ENCODE measurements at places on chromosomes 1 and 21. TPM values are rescaled to one million over a fixed set of nuclear protein-coding genes. Genes with fewer than 3 reads are reported as not detected.

- DNase-seq: no peak
Measured at GRCh38 chr1:28905921-28906666, 8.3 kb upstream of the EPB41 start.

KMO gene
- 10.2 TPM for total RNA-seq

CELA2B gene
- total RNA-seq: not detected

DNA sequence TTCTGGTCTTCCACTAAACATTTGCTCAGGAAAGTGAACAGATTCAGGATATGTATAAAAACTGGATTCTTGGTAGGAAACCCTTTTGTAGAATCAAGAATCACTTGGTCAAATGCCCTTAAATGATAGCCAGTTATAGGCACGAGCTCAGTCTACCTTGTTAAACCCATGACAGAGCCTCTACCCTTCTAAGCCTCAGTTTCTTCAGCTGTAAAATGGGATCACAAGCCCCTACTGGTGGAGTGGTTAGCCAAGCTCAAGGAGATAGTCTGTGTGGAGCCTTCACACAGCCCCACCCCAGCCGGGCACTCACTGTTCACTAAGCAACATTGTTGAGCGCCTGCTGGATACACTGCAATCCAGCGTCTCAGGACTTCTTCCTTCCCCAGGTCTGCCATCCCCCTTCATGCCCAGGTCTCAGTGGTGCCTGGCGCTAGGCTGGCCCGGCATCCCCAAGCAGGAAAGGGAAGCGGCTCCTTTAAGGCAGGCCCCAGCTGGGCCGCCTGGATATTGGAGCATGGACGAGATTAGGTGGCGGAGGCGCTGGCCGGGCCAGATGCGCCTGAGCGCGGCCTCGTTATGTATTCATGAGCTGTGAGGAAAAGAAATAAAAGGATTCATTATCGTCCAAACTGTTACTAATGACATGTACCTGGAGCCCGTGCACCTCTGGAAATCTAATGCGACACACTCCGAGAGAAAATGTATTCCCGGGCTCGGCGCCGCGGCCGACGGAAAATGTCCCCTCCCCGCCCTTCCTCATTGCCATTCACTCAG, 75.6 kb downstream of the TAS1R2 start:
- DNase-seq: no peak

C1orf53 gene
- 5.5 TPM for total RNA-seq

AMY1C gene
- total RNA-seq: not detected

CXADR gene
- total RNA-seq: 46.4 TPM

GRCh38 chr1:194338241-194338948, 1152.0 kb upstream of the B3GALT2 start:
- no peak for DNase-seq

DNA sequence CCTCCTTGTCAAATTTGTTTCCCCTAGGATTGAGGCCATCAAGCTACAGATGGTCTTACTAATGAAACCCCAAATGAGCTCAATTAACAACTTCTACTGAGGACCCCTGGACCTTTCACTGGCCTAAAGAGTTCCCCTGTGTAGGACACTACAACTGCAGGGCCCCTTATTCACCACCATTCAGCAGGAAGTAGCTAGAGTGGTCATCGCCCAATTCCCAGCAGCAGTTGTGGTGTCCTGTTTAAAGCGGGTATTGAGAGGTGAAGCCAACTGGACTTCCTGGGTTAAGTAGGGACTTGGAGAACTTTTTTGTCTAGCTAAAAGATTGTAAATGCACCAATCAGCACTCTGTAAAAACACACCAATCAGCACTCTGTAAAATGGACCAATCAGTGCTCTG, 1466.9 kb downstream of the KCNT2 start:
- no peak for DNase-seq

AADACL4 gene
- not detected for total RNA-seq

DNA sequence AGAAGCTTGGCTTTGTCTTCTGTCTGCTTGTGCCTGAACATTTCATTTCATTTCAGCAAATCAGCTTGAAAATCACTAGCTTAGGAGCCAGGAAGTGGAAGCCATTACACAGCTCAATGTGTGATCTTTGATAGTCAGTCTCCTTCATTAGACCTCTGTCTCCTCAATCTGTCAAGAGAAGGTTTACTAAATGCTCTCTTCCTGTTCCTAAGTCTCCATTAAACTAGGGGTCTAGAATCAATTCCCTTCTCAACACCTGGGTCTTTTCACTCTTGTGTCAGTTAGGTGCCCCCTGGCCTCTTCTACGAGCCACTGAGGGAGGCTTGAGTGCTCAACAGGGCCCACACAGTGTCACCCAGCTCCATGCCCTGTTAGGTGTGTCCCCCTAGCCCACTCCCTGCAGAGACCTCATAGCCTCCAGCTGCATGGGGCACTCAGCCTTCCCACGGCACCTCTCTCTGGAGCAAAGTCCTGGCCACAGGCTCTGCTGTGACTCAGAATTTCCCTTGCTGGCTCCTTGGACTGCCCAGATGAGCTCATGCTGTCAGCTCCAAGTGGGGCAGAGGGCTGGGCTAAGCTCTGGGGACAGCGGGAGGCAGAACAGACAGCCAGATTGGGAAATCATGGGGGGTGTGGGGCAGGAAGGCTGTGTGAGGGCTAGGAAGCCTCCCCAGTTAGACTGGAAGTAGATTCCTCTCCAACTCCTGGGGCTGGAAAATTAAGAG, 115.7 kb upstream of the IPO9 start:
- no peak for DNase-seq

DNA sequence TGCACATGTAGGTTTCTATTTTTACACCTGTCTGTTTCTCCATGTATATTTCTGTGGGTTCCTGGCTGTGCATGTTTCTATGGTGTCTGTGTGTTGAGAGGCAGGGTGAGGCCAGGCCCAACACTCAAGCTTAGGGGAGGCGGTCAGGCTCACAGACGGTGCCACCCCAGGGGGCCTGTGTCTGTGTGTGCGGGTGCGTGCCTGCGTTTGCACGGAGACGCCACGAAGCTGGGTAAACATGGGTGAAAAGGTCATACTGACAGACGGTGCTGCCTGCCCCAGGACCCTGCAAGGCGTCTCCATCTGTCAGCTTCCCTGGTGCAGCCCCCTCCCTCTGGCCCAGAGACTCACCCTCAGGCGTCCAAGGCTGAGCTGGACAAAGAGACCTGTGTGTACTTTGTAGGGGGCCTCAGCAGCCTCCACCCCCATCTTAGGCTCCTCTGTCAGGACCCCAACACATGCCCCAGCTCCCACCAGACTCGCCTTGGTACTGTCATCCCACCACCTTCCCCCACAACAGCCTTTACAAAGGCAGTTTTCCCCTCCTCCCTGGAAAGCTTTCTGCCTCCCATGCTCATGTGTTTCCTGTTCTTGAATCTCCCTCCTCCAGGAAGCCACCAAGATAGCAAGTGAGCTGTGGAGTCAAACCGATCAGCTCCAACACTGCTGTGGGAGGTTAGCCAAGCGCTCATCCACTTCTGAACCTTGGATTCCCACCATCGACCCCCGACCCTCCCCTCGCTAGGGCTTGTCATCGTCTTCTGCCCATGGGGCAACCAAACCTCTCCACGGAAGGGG, 34.1 kb downstream of the PTPRF start:
- DNase-seq: no peak

DNA sequence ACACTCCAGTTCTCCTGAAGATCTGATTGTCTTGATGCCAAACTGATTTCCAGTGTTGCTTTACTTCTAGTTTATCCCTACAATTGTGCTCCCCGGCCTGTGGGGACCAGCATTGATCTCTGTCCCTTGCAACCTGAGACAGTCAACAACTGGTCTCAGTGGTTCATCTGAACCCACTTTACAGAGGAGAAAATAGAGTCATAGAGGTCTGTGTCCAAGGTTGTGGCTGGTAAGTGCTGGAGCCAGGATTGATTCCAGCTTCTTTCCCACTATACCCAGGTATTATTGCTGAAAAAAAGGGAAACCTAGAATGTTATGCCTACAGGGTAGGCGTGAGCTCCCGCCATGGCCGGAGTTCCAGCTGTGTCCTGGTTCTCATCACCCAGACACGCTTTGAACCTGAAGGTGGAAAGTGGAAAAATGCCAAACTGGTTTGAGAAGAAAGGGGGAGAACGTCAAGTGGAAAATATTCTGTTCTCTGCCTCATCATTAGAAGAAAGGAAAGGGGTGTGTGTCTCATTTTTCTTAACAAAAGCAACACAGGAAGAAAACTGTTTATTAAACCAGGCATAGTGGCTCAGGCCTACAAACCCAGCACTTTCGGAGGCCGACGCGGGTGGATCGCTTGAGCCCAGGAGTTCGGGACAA, 60.7 kb upstream of the ITPKB start:
- no peak for DNase-seq

WDR64 gene
- 0.08 TPM for total RNA-seq

GPX7 gene
- total RNA-seq: 33.0 TPM

HSPB7 gene
- 0.28 TPM for total RNA-seq

DNA sequence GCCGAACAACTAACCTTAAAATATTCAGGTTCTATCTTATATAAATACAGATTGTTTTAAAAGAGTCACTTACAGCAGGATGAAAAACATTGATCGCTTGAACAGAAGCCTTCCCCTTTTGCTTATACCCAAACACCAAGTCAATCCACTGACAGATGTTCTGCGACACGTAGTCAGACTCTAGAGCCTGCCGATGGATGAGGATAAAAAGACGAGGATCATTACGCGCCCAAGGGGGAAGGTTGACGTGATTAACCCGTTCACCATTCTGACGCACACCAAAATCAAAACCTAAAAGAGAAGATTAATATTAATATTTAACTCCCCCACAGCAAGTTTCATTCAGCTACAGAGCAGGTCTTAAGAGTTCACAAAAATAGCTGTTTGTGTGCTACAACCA, 59.4 kb upstream of the GNG4 start:
- no peak for DNase-seq

DNA sequence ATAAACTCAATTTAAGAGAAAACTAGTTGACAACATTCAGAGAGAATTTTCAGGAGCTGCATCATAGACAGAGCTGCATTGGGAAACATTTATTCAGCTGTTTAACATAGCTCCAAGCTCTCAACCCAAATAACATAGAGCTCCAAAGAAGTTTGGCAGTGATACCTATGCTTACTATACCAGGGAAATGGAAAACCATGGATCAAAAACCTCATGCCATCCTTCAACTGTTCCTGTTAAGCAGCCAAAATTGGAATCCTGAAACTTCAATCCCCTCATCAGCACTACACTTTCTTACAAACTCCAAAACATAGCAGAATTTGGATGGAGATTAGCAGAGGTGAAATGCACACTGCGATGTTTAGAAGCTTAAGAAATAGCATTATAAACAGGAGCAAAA, 164.4 kb downstream of the USH2A start:
- DNase-seq: no peak

GRCh38 chr1:155081472-155082300, 3.0 kb downstream of the EFNA3 start:
- DNase-seq: no peak

GRCh38 chr1:235710687-235711086, 61.1 kb upstream of the GNG4 start:
- DNase-seq: no peak

DNA sequence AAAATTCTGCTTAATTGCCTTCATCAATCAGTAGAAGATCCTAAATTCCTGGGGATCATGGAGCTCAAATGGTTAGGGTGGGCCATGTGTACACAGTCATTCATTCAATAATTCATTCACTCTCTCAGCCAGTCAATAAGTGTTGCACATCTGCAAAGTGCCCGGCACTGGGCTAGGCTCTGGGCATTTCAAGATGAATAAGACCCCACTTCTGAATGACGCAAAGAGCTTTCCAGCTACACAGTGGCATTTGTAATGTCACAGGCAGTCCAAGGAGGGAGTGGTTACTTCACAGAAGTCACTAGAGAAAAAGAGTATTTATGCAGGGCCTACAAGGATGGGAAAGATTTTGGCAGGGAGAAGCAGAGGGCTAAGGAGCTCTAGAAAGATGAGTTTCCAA, 93.2 kb downstream of the KCNJ15 start:
- DNase-seq: no peak

DNA sequence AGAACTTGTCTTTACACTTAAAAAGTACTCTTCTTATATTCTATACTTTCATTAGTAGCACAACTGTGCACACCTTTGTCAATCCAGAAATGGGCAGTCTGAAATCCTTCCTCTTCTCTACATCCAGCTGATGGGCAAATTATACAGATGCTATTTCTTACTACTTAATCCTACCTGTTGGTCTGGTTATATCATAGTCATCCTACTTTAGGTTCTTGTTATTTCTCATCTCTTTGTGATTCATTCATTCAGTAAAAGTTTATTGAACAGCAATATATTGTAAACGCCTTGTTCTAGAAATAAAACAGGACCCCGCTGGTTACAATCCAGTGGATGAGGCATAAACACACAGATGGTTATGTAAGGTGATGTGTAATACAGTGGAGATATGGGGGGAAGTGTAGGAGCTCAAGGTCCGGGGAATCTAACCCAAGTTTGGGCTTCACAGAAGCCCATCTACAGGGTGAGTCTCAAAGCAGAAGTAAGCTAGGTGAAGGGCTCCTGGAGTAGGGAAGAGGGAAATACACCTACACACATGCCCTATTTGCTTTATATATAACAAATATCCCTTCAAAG, 11.8 kb upstream of the FUBP1 start:
- DNase-seq: no peak

DNA sequence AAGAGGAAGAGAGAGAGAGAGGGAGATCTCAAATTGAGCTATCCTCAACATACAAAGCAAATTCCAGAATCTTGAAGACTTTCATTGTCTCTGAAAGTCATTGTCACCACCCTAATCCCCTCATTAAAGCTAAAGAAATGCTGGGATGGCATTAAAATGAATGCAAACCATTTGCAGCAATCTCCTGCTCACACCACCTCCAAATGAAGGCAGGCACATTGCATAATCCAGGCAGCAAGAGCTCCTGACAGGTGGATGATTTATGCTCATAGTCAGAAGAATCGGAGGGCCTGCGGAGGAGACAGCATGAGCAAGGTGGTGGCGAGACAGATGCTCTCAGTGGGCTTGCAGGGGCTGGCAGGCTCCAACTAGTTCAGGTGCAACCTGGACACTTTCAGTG, 90.2 kb downstream of the ESRRG start:
- no peak for DNase-seq

DNA sequence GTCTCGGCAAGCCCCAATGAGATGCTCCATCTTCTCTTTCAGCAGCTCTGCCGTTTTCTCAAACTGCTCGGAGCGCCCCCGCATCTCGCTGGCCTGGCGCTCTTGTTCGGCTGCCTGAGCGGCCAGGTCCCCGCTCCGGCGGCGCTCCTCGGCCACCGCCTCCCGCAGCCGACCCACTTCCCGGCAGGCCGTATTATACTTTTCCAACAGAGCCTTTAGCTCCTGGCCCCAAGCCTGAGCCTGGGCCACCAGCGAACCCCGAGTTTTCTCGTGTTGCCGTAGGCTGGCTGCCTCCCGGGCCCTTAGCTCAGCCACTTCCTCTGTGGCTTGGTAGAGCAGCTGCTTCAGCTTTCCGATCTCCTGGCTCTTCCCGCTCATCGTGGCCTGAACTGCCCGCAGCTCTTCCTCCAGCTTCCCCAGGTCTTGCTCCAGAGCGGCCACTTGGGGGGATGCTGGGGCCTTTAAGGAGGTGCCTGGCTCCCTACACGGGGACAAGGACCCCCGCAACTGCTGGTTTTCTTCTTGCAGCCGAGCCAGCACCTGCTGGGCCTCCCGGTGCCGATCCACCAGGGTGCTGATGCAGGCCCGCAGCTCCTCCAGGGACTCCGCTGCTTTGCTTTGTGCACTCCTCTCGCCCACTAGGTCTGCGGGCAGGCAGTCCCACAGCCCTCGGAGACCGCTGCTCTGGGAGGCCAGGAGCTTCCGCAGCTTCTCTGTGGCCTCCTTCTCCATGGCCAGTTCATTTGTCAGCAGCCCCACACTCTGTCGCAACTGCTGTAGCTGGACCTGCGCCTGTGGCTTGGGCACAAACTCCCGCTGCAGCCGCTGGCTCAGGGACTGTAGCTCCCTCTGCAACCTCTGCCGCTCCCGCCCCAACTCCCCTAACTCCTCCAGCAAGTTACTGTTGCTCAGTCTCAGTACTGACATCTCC, 13.4 kb upstream of the PIAS3 start:
- DNase-seq: no peak
